ENCODE measurements at places on chromosomes 13 and 19.

GRCh38 chr19:6233827-6234511 is 45.8 kb downstream of the MLLT1 start:
- DNase-seq: no peak

GRCh38 chr13:27639186-27639585 is 17.5 kb downstream of the POLR1D start:
- no peak for DNase-seq

DNA sequence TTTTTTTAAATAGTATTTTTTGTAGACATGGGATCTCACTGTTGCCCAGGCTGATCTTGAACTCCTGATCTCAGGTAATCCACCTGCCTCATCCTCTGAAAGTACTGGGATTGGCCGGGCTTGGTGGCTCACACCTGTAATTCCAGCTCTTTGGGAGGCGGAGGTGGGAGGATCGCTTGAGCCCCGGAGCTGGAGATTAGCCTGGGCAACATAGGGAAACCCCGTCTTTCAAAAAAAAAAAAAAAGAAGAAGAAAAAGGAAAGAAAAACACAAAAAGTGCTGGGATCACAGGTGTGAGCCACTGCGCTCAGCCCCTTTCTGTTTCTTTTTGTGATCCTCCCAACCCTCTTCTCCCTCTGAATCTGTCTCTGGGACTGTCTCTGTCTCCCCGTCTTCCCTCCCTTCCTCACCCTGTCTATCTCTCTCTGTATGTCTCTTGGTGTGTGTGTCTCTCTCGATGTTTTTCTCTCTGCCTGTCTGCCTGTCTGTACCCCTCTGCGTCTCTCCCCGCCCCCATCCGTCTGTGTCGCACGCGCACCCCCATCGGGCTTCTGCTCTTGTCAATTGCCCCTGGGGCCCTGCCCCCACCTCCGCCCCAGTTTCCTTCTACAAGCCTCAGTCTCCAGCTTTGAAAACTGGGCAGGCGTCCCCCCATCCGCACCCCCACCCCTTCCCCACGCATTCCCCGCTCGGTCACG is 540 bp upstream of the ZFP36 start:
- DNase-seq: no peak

DNA sequence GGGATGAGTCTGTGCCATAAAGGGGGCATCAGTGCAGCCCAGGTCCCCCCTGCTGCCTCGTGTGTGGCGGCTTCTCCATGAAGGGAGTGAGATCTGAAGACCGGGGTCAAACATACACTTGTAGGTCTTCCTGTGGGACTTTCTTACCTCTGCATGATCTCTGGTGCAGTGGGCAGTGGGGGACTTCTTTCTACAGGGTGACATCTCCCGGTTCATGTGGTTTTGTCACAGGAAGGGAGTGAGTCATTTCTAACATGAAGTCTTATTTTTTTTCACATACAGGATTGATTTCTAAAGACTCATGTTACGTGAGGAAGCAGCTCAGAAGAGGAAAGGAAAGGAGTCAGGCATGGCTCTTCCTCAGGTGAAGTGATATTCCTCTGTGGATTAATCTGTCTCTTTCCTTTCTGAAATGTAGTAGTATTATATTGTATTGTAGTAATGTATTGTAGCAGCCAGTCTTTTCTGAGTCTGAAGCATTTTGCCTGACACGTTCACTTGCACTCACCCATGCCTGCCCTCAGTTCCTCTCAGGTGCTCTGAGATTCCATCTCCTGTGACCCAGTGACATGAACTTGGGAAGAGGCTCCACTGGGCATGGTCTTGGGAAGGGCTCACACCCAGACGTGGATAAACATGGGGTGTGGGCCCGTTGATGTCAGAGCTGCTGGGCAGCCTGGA is 15.7 kb downstream of the ZNF808 start:
- DNase-seq: no peak

GRCh38 chr19:1315470-1316166 is 29.9 kb downstream of the EFNA2 start:
- DNase-seq: no peak

- no peak for DNase-seq
Observed at GRCh38 chr13:48178126-48178525, 54.9 kb upstream of the ITM2B start.

DNA sequence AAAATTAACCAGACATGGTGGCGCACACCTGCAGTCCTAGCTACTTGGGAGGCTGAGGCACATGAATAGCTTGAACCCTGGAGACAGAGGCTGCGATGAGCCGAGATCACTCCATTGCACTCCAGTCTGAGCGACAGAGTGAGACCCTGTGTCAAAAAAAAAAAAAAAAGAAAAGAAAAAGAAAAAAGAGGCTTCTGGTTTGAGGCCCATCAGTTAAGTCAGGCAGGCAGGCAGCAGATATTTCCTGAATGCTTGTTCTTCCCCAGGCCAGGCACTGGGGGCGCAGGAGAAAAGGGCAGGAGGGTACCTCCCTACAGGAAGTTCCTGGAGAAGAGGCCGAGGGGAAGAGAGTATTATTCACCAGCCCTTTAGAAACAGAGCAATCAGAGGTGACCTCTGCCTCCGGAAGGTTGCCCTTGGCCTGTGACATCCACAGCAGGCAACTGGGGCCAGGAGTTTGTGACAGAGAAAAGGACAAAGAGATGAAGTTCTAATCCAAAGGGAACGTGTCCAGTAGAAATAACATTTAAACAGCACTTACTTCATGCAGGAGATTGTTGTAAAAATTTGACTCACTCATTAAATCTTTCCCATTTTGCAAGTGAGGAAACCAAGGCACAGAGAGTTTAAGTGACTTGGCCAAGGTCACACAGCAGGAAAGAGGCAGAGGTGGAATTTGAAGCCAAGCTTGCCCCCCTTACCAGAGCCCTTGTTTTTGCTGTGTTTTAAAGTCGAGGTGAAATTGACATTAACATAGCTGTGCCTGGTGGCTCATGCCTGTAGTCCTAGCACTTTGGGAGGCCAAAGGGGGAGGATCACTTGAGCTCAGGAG is 4.3 kb upstream of the RLN3 start:
- DNase-seq: no peak
